Astrocyte of the spinal cord (primary cell): ENCODE measurements at places on chromosomes 7 and 10.

DNA sequence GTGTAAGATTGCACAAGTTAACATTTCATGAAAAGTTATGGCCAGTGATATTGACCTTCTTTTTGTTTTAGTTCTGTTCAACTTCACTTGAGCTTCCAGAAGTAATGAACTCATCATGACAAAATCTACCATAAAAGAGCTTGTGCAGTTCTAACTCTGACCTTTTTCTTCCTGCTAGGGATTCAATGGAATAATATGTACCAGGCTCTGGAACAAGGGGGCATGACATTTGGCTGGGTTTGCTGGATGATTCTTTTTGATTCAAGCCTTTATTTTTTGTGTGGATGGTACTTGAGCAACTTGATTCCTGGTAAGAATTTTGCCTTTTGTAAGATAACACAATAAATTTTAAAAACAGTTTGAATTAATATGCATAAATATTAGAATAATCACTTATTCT is 205.0 kb downstream of the ABCA13 start:
- peak; percentile 4 for DNase-seq

GRCh38 chr10:21015851-21016250 is 118.7 kb upstream of the NEBL start:
- DNase-seq: no peak

GRCh38 chr10:125694883-125695282 is 11.9 kb upstream of the TEX36 start:
- DNase-seq: peak; percentile 40

GRCh38 chr10:116364868-116365267 is 40.6 kb downstream of the CCDC172 start:
- DNase-seq: no peak

GRCh38 chr7:23532490-23533237 is 883 bp upstream of the TRA2A start:
- DNase-seq: no peak

GRCh38 chr7:34158368-34159153 is 253.2 kb downstream of the BMPER start:
- DNase-seq: peak; percentile 13

DNA sequence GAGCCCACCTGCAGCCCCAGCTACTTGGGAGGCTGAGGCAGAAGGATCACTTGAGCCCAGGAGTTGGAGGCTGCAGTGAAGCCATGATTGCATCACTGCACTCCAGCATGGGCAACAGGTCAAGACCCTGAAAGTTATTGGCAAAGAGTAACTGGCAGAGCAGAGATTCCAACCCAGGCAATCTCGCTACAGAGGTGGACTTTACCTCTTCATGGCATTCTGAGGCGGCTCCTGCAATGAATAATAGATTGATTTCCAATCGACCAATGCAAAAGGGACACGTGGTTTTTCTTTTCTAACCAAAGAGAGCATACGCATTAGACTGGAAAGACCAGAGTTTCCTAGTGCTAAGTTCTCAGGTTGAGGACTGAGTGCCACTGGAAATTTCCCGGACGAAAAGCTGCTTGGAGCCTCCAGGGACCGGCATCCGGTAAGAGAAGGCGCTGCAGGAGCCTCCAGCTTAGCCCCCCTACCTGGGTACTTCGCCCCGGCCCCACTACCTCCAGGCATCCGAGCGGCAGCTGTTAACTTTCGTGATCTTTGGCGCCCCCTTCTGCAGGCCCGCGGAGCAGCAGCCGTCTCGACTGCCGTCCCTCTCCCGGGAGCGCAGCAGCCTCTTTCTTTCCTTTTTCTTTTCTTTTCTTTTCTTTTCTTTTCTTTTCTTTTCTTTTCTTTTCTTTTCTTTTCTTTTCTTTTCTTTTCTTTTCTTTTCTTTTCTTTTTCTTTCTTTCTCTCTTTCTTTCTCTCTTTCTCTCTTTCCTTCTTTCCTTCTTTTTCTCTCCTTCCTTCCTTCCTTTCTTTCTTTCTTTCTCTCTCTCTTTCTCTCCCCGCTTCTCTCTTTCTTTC is 4.1 kb downstream of the MBLAC1 start:
- peak; percentile 48 for DNase-seq

- no peak for DNase-seq
Measured at GRCh38 chr7:92631067-92631849, 41.1 kb upstream of the FAM133B start.

DNA sequence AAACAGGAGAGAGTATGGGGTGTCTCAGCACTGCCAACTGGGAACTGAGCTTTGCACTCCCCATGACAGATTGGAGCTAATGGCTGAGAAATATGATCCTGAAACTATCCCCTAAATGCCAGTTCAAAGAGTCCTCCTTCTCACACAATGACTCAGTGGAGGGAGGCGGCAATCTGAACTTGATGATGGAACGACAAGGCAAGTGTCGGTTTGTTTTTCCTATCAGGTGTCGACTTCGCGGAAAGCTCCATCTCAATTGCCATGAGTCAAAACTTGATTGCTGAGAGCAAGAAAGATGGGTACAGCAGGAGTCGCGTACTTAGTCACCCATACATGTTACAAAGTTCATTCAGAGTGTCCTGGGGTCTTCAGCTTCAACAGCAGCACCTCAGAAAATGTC is 52.5 kb downstream of the NPY start:
- DNase-seq: no peak

GRCh38 chr7:54995610-54996363 is 23.0 kb upstream of the EGFR start:
- DNase-seq: peak; percentile 53

DNA sequence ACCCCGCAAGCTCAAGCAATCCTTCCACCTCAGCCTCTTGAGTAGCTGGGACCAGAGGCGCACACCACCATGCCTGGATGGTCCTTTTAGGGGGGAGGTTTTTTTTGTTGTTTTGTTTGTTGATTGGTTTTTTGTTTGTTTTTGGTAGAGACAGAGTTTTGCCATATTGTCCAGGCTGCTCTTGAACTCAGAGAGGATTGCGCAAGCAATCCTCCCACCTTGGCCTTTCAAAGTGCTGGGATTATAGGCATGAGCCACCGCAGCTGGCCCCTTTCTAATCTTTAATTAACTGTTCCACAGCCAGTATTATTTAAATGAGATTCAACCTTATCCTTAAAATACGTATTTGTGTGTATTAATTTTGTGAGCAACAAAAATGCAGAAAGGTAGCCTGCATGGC is 65.8 kb downstream of the SLC13A1 start:
- DNase-seq: no peak

DNA sequence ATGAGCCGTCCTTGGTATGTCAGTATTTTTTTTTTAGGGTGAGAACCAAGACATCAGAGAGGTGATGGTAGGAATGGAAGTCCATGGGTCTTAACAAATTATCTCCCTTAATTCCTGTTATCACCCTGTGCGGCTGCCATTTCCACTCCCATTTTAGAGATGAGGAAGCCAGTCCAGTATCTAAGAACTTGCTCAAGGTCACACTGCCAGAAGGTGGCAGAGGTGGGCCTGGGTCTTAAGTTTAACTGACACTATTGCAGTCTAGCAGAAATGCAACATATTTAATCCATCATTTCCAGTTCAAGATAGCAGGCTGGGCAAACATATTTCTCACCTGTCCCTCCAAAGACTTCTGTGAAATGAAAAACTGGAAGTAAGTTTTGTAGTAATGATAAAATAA is 108.3 kb downstream of the GLI3 start:
- DNase-seq: peak; percentile 19

- no peak for DNase-seq
Measured at GRCh38 chr10:35881320-35881719, 239.2 kb upstream of the FZD8 start.

DNA sequence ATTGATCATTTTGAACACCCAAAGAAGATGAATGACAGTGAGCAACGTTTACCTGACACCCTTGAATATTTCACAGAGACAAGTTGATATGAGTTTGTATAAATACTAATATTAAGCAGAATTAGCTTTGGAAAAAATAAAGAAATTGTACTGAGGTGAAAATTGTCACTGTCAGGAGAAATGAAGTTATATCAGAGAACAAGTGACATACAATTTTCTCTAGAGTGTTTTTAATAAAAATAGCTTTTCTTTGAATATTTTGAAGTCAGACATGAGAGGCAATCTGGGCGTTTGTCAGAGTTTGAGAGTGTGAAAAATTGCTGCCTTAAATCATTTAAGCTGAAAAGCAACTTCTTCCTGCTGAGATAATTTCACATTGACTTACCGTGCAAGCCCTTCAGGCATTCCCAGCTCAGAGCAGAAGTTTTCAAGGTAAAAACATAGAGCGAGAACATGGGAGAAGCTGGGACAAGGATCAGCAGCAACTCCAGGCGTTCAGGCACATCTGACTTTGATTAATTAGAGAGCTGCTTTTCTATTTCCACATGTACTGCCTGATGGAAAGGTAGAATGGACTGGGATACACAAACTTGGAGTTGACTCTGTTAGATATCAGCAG is 535.9 kb downstream of the TFEC start:
- no peak for DNase-seq

DNA sequence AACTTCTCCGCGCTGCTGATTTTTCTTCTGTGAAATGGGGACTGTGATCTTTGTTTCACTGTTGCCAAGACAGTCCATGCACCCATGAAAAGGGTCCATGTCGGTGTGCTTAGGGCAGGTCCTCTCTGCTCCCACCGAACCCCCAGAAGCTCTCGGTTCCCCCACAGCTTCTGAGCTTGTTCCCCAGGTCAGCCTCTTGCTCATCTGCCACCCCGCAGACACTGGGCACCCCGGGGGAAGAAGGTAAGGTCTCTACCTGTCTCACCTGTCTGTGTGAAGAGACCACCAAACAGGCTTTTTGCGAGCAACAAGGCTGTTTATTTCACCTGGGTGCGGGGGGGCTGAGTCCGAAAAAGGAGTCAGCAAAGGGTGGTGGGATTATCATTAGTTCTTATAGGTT is 66.2 kb upstream of the NANOS1 start:
- no peak for DNase-seq

GRCh38 chr7:27260211-27260610 is 17.6 kb downstream of the EVX1 start:
- no peak for DNase-seq

- no peak for DNase-seq
Measured at GRCh38 chr10:28020993-28021982, 22.4 kb upstream of the ODAD2 start.

DNA sequence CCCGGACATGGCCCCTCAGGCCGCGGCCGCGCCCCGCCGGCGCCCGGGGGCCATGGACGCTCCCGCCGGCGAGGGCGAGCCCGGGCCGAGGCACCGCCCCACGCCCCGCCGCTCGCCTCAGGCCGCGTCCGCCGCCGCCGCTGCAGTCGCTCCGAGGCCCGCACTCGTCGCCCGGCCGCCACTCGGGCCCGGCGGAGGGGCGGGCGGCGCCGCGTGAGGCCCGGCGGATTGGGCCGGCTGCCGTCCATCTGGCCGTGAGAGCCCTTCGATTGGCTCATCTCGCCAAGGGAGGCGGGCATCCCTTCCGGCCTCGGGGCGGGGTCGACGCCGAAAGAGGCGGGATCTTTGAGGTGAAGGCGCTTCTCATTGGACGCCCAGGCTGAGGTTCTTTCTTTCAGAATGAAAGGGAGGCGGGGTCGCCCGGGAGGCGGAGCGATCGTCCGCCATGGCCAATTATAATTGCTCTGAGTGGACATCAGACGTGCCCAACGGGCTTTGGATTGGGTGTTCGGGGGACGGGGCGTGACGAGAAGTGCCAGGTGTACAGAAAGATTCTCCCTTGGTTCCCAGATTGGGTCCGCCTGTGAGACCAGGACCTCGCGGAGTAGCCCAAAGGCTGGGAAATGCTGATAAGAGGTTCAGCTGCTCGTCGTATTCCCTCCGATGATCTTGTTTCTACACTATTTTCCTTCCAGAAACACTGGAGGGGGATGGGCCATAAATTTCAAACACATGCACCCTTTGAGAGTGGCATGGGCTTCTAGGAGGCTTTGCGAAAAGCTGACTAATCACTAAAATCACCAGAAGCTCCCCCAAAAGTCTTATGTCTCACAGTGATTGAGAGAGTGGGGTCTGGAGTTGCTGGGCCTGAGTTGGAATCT is at the start of gene GNA12:
Gene GNA12, minus strand, starts transcription at position 156 of the 881 bp plus-strand sequence. Its CDS starts 147 bp downstream, at position 9.
- DNase-seq: peak; percentile 99

- DNase-seq: peak; percentile 27
Measured at GRCh38 chr10:17061418-17061817, 68.2 kb downstream of the CUBN start.
